ENCODE measurements at places on chromosomes 1 and 21. TPM values are rescaled to one million over a fixed set of nuclear protein-coding genes. Genes with fewer than 3 reads are reported as not detected.

Gene ACBD6
- 45.7 TPM for total RNA-seq

Gene FAM20B
- 42.6 TPM for total RNA-seq

Gene FAM72B
- total RNA-seq = 26.9 TPM

Gene SLC41A1
- 31.5 TPM for total RNA-seq

Gene CELA2A
- total RNA-seq = not detected

DNA sequence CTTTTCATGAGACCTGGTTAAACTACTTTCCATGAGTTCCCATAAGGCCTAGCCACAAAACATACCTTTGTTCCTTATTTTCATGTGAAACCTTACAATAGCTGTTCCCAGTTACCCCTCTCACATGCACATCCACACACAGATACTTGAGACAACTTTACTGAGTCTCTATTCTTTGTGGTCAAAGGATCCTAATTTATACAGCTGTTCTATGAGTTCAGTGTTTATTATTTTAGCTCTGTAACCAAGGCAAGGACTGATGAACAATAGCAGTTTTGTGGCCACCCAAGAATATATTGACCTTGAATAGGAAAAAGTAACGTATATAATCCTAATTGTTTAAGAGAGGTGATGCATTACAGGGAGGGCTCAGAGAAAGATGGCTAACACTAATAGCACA lies 160.5 kb upstream of the CACYBP start:
- H3K4me1 ChIP-seq = peaks cover 9% of the 10 kb centered on the region
- H3K27me3 ChIP-seq = no peaks in the 10 kb centered on the region
- no peak for DNase-seq
- peaks cover 5% of the 10 kb centered on the region for H3K36me3 ChIP-seq
- H3K4me3 ChIP-seq = no peak overlapping the region

GRCh38 chr1:107914119-107914765 lies 50.7 kb downstream of the VAV3 start:
- DNase-seq = no peak
- H3K4me3 ChIP-seq = no peak overlapping the region
- peaks cover 17% of the 10 kb centered on the region for H3K36me3 ChIP-seq
- H3K27me3 ChIP-seq = no peaks in the 10 kb centered on the region
- no peak overlapping the region for H3K27ac ChIP-seq

DNA sequence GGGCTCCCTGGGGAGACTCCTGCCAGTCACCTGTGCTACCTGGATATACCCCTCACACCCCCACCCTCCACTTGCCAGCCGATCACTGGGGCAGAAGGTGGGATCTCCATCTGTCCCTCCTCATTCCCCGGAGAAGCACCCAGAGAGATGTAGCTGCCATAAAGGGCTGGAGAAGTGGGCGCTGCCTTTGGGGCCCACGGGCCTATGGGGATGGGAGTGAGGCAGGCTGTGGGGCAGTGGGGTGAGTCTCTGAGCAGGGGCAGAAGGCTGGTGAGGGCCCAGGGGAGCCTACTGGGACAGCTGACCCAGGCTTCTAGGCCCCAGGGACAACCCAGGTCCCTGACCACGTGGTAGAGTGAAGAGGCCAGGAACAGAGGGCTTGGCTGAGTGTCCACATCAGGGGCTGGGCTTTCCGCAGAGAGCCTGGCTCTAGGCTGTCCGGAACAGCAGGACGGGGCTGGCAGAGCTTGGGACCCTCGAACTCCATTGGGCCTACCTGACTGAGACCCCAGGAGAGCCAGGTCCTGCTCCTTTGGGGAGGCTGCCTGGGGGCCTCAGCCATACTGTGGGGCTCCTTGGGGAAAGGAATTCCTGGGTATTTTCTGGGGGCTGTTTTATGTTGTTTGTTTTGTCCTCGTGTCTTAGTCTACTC lies 205.9 kb upstream of the VAMP3 start:
- no peak for DNase-seq
- H3K36me3 ChIP-seq = no peaks in the 10 kb centered on the region
- H3K4me3 ChIP-seq = no peak overlapping the region

- H3K36me3 ChIP-seq = no peaks in the 10 kb centered on the region
- H3K4me3 ChIP-seq = no peak overlapping the region
- H3K27me3 ChIP-seq = no peaks in the 10 kb centered on the region
- H3K27ac ChIP-seq = no peak overlapping the region
- DNase-seq = no peak
Measured at GRCh38 chr1:94072840-94073522, 48.0 kb downstream of the ABCA4 start.

- H3K36me3 ChIP-seq = peaks cover 36% of the 10 kb centered on the region
- no peak overlapping the region for H3K27ac ChIP-seq
- H3K4me1 ChIP-seq = peaks cover 36% of the 10 kb centered on the region
Measured at GRCh38 chr1:111699268-111699667, 39.9 kb downstream of the INKA2 start.

DNA sequence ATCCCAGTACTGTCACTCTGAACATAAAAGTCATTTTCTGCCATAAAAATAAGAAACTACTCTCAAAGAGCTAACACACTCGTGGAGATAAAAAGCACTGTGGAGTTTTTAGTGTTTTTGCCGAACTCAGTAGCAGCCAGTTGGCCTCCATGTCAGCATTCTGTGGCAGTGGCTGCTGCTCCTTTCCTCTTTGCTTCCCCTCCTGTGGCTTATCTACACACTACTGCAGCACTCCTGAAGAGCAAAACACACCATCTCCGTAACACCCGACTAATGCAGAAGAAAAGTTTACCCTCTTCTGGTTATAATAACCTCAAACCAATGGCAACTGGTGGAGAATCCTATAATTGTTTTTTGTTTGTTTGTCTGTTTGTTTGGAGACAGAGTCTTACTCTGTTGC lies 44.9 kb downstream of the RAB3GAP2 start:
- peaks cover 42% of the 10 kb centered on the region for H3K36me3 ChIP-seq
- peaks cover 59% of the 10 kb centered on the region for H3K4me1 ChIP-seq
- H3K27me3 ChIP-seq = no peaks in the 10 kb centered on the region
- no peak overlapping the region for H3K27ac ChIP-seq

- no peaks in the 10 kb centered on the region for H3K27me3 ChIP-seq
- peaks cover 4% of the 10 kb centered on the region for H3K4me1 ChIP-seq
- DNase-seq = no peak
- H3K36me3 ChIP-seq = peaks cover 84% of the 10 kb centered on the region
- no peak overlapping the region for H3K4me3 ChIP-seq
Measured at GRCh38 chr1:244409701-244410100, 42.0 kb downstream of the ADSS2 start.

GRCh38 chr1:175273376-175274031 lies 80.9 kb upstream of the KIAA0040 start:
- H3K4me1 ChIP-seq = peaks cover 6% of the 10 kb centered on the region
- no peak for DNase-seq
- no peak overlapping the region for H3K4me3 ChIP-seq
- no peaks in the 10 kb centered on the region for H3K36me3 ChIP-seq
- no peaks in the 10 kb centered on the region for H3K27me3 ChIP-seq
- no peak overlapping the region for H3K27ac ChIP-seq
